Panc1 (cell line): ENCODE measurements at places on chromosomes 12 and 14.

- no peak for DNase-seq
Observed at GRCh38 chr14:74401504-74402241, 24.3 kb downstream of the SYNDIG1L start.

DNA sequence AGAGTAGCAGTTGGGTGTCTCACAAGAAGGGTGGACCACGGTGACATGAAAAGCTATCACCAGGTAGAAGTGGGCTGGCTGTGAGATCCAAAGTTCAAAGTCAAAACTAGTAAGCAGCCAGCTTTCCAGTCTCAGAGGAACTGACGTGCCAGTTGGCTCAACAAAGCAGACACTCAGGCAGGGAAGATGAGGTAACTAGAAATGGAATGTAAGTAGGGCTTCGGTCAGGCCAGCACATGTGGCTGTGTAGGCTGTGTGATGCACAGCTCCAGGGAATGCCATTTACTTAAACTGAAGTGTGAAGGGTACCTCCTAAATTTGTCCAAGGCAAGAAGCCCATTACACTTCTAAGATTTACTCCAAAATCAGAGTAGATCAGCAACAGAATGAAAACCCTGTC is 43.6 kb downstream of the PTPRR start:
- DNase-seq, result no peak

- no peak for DNase-seq
Observed at GRCh38 chr14:75064205-75064567, 362 bp upstream of the ACYP1 start.

- no peak for DNase-seq
Observed at GRCh38 chr14:78175412-78175811, 5.2 kb downstream of the NRXN3 start.

GRCh38 chr14:96064866-96065265 is 25.7 kb downstream of the C14orf132 start:
- DNase-seq, result no peak

DNA sequence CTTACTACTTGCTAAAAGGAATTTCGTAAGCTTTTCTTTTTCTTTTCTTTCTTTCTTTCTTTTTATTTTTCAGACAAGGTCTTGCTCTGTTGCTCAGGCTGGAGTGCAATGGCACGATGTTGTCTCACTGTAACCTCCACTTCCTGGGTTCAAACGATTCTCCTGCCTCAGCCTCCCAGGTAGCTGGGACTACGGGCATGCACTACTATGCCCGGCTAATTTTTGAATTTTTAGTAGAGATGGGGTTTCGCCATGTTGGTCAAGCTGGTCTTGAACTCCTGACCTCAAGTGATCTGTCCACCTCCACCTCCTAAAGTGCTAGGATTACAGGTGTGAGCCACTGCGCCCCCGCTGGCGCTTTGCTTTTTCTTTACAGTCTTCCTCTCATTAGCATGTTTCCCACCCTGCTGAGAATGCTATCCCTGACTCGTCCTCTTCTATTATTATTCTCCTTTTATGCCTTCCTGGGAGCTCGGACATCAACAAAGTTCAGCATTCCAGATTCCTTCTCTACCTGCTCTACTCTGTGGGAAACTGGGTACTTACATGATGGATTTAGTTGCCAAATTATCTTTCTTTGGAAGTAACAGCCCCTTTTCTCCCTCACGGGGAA is 3.1 kb downstream of the MTHFD1 start:
- no peak for DNase-seq

DNA sequence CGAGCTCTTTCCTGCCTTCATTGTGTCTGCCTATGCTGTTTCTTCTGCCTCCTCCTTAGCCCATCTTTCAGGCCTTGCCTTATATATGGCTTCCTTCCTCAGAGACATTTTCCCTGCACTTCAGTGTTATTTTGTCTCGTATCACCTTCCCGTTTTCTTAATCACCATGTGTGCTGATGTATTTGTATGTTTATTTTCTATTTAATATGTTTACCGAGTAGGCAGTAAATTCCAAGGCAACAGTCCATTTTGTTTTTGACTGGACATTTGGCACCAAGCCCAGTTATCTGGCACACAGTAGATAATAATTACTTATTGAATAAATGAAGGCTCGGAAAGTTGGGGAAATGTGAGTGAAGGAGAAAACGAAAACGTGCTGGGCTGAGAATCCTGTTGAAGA is 4.6 kb upstream of the POU6F1 start:
- DNase-seq, result no peak

DNA sequence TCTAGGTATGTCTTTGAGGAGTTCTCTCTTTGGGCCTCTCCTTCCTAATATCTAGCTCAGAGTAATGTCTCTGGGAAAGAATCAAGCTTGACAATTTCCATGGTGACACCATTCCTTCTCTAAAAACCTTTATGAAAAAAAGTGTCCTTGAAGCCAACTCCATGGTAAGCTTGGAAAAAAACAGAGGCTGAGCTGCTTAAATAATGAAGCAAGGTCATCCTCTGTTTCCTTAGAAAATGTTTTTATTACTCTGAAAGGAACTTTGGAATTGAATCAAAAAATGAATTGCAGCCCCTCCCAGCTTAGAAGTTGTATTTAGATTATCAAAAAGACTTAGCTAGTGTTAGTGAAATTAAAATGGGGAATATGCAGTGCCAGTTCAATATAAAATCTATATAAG is 166.1 kb upstream of the KITLG start:
- no peak for DNase-seq

- DNase-seq, result no peak
Observed at GRCh38 chr12:26680727-26681455, 152.1 kb downstream of the ITPR2 start.

DNA sequence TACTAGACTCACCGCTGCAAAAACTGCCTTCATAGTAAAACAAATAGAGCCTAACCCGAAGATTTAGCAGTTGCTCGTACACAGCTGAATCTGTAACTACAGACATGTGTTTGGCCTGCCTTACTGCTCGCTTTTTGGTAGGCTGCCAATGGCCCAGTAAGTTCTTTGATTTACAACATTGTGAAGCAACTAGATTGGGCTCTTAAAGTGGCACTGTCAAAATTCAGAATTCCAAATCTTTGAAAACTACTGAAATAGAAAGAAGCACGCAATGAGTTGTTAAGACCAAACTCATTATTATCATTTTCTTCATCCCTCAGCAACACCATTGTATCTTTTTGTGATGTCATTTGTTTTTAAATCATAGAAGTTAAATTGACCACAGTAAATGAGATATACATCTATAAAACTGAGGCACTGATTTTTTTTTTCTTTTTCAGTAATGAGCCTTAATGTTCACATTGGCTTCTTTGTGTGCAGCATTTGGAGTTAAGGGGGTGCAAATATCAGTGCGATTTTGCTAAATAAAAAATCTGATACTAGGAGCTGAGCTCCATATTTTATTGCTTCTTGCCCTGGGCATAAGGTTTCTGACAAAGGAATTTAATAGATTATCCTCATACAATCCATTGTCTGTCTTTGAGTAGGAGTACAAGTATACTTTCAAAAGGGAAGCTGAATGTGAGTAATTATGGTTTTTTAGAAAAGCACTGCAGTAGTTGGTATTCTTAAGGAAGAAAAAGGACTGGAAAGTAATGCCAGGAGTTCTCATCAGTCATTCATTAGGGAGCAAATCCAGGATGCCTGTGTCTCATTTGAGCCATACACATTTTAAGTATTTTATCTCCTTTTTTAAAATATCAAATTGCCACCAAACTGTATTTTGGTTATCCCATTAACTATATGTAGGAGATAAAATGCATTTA is 138.5 kb downstream of the KICS2 start:
- DNase-seq, result no peak

DNA sequence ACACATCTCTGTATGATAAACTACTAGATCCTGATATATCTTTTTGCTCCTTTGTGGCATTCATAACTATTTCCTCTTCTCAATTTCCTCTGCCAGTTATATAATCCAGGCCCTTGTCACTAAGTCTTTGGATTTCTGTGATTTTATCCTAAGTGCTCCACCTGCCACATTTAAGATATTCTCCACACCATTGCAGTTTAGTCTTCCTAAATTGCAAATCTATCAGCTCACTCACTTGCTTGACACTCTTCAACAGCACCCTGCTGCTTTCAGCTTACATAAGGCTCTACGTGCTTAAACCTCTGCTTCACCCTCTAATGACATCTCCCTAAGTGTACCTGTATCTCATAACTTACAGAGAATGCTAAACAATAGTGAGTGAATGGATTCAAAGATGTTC is 1032.2 kb upstream of the SEL1L start:
- no peak for DNase-seq

- DNase-seq, result no peak
Observed at GRCh38 chr12:116964054-116965050, 53.6 kb downstream of the FBXW8 start.

DNA sequence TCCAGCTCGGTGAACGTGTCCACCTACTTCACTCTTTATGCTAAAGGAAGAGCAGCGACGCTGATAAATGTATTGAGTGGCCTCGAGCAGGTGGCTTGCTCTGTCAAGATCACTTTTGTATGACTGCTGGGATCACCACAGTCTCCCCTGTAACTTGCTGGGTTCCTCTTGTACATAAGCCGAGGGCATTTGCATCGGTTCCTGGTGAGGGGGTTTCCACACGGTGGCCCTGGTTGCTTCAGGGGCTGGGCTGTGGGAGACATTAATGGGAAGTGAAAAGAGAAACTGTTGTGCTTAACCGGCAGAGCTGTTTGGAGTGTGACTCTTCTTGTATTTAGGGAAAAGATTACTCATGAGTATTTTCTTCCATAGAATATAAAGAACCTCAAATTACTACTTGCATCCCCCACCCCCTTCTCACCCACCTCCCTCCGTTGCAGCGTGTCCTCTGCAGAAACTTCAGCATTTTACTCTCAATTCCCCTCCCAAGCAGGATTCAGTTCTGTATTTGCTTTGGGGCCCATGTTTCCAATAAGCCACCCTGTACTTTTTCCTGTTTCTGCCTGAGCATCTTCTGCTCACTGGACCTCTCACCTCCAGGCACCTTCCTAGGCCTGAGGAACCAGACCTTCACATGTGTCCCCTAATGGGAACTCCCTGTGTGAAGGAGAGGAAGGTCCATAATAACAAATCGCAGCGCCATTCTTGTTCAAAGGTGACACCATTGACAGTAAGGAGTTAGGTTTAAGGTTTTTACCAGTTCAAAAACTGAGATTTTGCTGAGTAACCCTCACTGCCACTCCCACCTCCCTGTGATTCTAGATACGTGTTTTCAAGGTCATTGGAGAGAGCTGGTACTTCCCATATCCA is 187.0 kb downstream of the ETV6 start:
- no peak for DNase-seq
